ENCODE measurements at places on chromosomes 12 and 14. TPM values are rescaled to one million over a fixed set of nuclear protein-coding genes. Genes with fewer than 3 reads are reported as not detected.

DNA sequence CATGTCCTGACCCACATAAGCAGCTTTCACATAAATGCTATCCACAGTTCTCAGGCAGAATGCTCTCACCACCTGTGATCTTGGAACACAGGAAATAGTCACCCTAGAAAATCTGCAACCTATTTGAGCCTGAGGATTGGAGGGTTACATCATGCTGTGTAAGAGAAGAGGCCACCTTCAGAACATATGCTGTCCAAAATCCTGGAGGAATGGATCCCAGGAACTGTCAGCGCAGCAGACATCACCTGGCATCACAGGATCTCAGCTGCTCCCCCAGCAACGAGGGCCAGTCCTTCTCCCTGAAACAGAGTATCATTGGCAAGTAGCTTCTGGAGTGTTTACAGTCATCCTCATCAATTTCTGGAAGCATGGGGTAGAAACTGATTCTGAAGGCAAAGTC, 63.2 kb upstream of the LTA4H start:
- H3K36me3 ChIP-seq = no peaks in the 10 kb centered on the region
- no peaks in the 10 kb centered on the region for H3K27me3 ChIP-seq
- no peak overlapping the region for H3K27ac ChIP-seq
- H3K4me3 ChIP-seq = no peak overlapping the region

- DNase-seq = no peak
- peaks cover 4% of the 10 kb centered on the region for H3K27me3 ChIP-seq
- H3K27ac ChIP-seq = no peak overlapping the region
- no peaks in the 10 kb centered on the region for H3K4me1 ChIP-seq
- no peaks in the 10 kb centered on the region for H3K36me3 ChIP-seq
Measured at GRCh38 chr14:72128629-72129028, 196.4 kb downstream of the RGS6 start.

DNA sequence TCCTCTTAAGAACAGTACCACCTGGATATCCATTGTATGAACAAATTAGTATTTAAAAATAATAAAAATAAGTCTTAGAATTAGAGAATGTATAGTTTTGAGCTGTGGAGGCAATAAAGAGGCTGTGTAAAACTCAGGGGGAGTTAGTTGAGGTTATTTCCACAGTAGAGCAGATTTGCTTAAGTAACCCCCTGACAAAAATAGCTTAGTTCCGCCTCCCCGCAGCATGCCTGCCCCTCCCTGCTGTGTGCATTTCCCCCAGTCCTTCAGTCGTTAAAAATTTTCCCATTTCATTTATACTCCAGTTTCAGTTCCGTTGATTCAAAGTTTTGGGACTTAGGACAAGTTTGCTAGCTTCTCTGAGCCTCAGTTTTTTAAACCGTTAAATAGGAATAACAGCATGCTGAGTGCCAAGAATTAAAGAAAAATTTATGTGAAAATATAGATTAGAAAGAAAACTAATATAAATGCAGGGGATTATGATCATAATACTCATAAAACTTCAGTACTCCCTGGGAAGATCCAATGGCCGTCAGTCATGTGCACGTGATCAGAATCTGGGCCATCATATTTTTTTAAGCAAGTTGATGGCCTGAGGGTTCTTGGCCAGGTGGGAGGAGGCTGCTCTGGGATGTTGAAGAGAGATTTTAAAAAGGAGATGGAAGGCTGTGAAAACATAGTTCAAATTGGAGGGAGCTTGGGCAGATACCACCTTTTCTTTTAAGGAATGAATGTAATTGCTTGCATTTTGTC, 14.5 kb upstream of the SLC38A2 start:
- H3K4me1 ChIP-seq = peaks cover 26% of the 10 kb centered on the region
- no peak for DNase-seq
- no peaks in the 10 kb centered on the region for H3K36me3 ChIP-seq
- no peak overlapping the region for H3K27ac ChIP-seq
- no peaks in the 10 kb centered on the region for H3K27me3 ChIP-seq
- no peak overlapping the region for H3K4me3 ChIP-seq

DNA sequence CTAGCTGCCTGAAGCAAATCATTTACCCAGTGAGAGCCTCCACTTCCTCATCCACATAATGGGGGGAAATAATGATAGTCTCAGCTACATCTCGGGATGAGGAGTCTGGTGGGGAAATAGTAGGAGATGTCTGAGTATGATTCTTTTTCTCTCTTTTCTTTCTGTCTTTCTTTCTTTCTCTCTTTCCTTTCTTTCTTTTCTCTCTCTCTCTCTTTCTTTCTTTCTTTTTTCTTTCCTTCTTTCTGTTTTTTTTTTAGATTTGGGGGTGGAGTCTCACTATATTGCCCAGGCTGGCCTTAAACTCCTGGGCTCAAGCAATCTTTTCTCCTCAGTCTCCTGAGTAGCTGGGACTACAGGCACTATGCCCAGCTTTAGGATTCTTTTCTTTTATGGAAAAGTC, 12.8 kb downstream of the HOXC4 start:
- peaks cover 17% of the 10 kb centered on the region for H3K27me3 ChIP-seq
- no peak for DNase-seq
- H3K4me3 ChIP-seq = no peak overlapping the region
- H3K4me1 ChIP-seq = no peaks in the 10 kb centered on the region
- no peaks in the 10 kb centered on the region for H3K36me3 ChIP-seq
- H3K27ac ChIP-seq = no peak overlapping the region

- no peak for DNase-seq
- H3K4me3 ChIP-seq = no peak overlapping the region
- no peak overlapping the region for H3K27ac ChIP-seq
- no peaks in the 10 kb centered on the region for H3K27me3 ChIP-seq
Measured at GRCh38 chr12:28563286-28563685, 373.0 kb downstream of the CCDC91 start.

GRCh38 chr12:89504560-89505346, 19.8 kb downstream of the GALNT4 start:
- H3K27me3 ChIP-seq = no peaks in the 10 kb centered on the region
- H3K4me1 ChIP-seq = no peaks in the 10 kb centered on the region
- no peak for DNase-seq
- H3K27ac ChIP-seq = no peak overlapping the region
- H3K36me3 ChIP-seq = no peaks in the 10 kb centered on the region
- H3K4me3 ChIP-seq = no peak overlapping the region

- no peak overlapping the region for H3K27ac ChIP-seq
- DNase-seq = no peak
- no peaks in the 10 kb centered on the region for H3K36me3 ChIP-seq
Measured at GRCh38 chr12:104799458-104799857, 158.6 kb downstream of the SLC41A2 start.

- no peak overlapping the region for H3K27ac ChIP-seq
- H3K4me1 ChIP-seq = no peaks in the 10 kb centered on the region
- H3K27me3 ChIP-seq = no peaks in the 10 kb centered on the region
- no peaks in the 10 kb centered on the region for H3K36me3 ChIP-seq
- no peak for DNase-seq
Measured at GRCh38 chr12:34404377-34405285, 382.3 kb downstream of the ALG10 start.

UBR7 gene
- polyA plus RNA-seq = 31.7 TPM

AQP6 gene
- polyA plus RNA-seq = not detected

PCED1B gene
- 73.3 TPM for polyA plus RNA-seq

SYT1 gene
- not detected for polyA plus RNA-seq

SPIC gene
- not detected for polyA plus RNA-seq
